HS-5 (cell line): ENCODE measurements at places on chromosomes 13 and 19.

- no peak for DNase-seq
Measured at GRCh38 chr13:51313619-51314018, 25.9 kb upstream of the SERPINE3 start.

GRCh38 chr13:21973437-21974125 is 302.7 kb downstream of the FGF9 start:
- DNase-seq = no peak

- no peak for DNase-seq
Measured at GRCh38 chr19:18452386-18452785, 14.5 kb upstream of the ISYNA1 start.

DNA sequence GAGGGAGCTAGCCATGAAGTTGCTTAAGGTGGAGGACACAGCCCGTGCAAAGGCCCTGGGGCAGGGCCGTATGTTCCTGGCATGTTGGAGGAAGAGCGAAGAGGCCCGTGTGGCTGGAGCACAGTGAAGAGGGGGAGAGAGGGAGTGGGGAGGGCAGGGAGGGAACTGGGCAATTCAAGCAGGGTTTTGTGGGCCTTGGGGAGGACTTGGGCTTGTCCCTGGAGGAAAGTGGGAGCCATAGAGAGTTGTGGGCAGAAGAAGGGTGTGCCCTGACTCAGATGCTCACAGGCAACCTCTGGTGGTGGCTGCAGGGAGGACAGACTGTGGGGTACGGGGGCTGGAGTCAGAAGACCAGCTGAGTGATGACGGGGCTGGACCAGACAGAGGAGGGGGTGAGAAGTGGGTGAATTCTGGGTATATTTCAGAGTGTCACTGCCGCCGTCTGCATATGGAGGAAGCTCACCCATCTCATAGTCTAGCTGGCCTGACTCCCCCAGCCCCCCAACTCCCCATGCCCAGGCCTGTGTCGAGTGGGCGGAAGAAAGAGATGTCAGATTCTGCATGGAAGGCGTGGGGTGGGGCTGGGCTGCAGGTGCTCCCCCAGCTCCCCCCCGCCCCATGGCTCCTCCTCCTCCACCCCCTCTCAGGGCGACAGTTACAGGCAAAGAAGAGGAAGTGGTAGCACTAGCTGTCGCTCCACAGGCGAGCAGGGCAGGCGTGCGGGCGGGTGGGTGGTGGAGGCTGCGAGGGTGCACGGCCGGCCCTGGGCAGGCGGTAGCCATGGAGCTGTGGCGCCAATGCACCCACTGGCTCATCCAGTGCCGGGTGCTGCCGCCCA is at the start of gene VAV1:
TSS of gene VAV1 (plus strand) at position 681 of the 838 bp plus-strand sequence. CDS start at position 781, 100 bp downstream.
- no peak for DNase-seq

DNA sequence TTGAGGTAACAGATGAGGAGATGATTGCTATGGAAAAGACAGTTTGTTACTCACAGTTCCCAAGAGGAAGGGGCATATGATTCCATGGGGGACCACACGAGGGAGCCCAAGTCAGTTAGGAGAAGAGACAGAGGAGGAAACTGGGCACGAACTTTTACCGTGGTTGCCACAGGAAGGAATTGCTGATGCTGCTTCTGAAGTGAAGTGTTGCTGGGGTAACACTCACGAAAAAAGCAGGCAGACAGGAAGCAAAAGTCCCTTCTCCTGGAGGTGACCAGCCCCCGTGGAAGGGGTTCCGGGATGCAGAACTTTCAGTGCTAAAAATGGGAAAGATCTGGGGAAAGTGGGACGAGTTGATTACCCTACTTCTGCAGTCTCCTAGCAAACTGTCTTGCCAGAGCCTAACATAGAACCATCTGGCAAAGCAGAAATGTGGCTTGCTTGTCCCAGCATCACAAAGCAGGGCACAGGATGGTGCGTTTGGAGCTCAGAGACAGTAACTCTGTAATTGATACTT is 35.4 kb upstream of the MAP3K10 start:
- no peak for DNase-seq

- DNase-seq = no peak
Measured at GRCh38 chr13:41398494-41399170, 58.7 kb upstream of the RGCC start.

- no peak for DNase-seq
Measured at GRCh38 chr13:105956921-105957320, 578.5 kb downstream of the EFNB2 start.

GRCh38 chr19:49534632-49535385 is 7.0 kb downstream of the RCN3 start:
- DNase-seq = no peak

DNA sequence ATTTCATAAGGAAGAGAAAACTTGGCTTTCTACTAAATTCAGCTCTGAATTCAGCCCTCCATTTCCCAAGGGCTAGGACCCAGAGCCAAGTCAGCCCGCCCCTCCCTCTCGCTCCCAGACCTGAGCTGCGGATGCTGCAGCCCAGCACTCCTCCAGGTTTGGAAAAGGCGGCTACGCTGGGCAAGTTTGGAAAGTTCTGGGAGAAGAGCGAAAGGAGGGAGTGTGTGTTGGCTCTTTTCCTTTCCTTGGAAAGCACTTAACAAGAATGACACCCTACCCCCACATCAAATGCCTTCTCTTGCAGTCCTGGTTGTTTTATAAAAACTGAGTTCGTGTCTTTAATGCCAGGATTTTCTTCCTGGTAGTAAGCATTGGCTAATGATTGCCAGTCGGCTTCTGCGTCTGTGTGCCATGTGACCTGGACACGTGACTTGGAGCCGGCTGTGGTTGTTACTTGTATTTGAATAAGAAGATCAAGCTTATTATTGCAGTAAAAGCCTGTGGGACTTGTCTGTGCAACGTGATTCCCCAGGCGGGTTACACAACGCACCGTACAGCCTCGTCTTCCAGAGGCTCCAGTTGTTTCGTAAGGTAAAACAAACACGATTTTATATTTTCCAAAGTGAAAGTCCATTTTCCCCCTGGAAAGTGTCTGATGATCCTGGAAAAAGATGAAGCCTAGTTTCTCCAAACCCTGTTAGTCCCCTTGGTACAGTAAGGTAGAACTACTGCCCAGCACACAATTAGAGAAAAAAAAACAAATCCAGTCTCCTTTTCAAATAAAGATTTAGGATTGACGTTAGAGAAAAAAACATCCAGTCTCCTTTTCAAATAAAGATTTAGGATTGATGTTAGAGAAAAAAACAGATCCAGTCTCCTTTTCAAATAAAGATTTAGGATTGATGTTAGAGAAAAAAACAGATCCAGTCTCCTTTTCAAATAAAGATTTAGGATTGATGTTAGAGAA is 26.8 kb upstream of the UBE2L5 start:
- DNase-seq = peak; percentile 34

DNA sequence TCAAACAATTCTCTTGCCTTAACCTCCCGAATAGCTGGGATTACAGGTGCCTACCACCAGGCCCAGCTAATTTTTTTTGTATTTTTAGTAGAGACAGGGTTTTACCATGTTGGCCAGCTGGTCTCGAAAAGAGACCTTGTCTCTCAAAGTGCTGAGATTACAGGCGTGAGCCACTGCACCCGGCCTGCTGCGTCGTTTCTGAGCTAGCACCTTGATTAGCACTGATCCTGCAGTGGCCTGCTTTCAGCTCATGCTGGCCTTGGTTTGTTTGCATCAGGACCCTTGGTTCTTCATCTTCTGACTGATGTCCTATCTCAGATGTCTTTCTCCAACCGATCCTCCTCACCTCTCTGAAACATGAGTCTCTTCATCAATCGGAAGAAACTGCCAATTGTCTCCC is 4.9 kb upstream of the TFDP1 start:
- DNase-seq = no peak
